Amniotic stem cell (primary cell): ENCODE measurements at places on chromosomes 6 and 20.

DNA sequence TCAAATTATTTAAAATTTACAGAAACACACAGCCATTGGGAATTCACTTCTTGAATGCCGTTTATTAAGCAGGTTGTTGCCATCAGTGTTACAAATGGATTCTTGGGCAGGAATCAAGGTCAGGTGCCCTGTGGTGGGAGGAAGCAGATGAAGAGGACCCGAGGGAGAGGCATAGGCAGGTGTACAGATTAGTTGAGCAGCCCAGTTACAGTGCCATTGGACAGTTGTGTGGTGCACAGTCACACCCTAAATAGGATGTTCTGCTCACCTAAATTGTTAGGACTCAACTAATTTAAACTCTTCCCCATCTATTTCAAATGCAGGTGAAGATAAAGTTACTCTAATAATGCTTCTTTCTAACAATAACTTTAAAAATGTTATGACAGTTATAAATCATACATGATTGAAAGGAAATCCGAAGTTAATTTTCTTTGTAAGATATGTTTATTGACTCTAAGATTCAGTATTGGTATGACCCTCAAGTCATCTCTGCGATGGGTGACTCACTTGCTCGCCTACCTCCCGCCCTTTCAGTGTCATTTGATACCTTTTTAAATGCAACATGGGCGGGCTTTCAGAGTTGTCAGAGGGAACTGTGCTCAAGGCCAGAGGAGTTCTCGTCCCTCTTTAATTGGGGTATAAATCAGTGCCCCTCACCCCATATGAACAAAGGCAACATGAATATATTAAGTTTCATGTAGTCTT, 35.1 kb downstream of the DSE start:
- DNase-seq = peak; percentile 60

DNA sequence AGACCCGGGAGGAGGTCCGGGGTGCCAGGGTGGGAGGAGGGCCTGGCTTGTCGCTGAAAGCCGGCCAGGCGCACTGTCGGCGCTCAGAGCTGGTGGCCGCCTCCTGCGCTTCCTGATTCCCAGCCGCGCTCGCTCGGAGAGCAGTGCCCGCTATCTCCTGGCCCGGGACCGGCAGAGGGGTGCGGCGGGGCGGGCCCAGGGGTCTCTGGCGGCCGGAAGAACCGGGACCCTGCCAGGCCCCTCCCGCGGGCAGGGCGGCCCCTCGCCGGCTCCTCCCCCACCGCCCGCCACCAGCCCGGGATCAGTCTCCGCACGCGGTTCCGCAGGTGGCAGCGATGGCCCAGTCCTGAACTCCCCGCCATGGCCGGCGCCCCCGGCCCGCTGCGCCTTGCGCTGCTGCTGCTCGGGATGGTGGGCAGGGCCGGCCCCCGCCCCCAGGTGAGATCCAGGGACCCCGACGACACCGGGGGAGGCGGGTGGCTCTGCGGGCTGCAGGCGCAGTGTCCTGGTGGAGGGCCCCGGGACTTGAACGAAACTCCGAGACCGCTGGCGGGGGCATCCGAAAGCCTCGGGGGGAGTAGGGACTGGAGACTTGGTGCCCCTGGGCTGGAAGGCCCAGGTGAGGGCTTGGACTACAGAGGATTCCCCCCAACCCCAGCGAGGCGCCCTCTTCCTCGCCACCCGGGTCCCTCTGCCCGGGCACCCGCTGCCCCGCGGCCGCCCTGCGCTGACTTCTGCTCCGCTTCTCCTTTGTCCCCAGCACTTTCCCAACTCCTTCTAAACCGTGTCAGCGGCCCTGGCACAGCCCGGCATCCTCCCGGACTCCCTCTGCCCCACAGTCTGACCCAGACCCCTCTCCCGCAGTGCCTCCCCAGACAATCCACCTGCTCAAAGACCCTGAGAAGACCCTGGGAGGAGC, at the start of gene GLP1R:
GLP1R (plus strand) TSS at position 301 of the 919 bp plus-strand sequence; CDS start at position 361, 60 bp downstream.
- no peak for DNase-seq

DNA sequence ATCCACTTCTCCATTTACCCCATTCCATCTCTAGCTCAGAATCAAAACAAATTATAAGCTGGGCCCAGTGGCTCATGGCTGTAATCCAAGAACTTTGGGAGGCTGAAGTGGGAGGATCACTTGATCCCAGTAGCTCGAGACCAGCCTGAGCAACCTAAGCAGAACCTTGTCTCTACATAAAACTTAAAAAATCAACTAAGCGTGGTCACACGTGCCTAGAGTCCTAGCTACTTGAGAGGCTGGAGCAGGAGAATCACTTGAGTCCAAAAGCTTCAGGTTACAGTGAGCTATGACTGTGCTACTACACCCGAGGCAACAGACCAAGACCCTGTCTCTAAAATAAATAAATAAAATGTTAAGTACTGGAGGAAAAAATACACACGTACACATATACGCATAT, 74.7 kb upstream of the RUNX2 start:
- DNase-seq = no peak

GRCh38 chr6:47865206-47865605, 83.4 kb downstream of the OPN5 start:
- DNase-seq = no peak

DNA sequence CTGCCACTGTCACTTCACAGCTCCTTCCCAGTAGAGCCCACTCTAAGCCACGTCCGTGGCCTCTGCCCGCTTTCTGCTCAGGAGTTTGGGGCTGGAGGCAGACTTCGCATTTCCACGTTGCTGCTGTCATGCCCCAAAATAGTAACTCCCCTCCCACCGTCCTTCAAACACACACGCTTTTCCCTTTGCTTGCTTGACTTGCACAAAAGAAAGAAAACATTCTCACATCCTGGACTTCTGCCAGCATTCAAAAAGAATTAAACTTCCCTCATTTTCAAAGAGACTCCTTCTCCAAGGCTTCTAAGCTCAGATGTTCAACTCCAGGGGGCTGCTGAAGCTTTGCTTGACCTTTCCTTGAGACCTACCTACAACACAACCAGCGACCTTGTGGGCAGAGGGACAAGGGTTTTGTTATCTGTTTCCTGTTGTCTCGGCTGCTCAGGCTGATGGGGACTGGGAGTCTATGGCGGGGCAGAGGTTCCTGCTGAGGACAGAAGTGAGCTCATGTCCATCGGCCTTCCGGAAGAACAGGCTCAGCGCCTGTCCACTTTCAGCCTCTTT, 263.8 kb upstream of the FOXQ1 start:
- DNase-seq = no peak

- DNase-seq = no peak
Measured at GRCh38 chr6:50353603-50354002, 303.9 kb upstream of the DEFB112 start.

- DNase-seq = no peak
Measured at GRCh38 chr6:134585517-134585873, 267.6 kb upstream of the SGK1 start.

- no peak for DNase-seq
Measured at GRCh38 chr6:160742090-160742489, 40.0 kb downstream of the PLG start.

DNA sequence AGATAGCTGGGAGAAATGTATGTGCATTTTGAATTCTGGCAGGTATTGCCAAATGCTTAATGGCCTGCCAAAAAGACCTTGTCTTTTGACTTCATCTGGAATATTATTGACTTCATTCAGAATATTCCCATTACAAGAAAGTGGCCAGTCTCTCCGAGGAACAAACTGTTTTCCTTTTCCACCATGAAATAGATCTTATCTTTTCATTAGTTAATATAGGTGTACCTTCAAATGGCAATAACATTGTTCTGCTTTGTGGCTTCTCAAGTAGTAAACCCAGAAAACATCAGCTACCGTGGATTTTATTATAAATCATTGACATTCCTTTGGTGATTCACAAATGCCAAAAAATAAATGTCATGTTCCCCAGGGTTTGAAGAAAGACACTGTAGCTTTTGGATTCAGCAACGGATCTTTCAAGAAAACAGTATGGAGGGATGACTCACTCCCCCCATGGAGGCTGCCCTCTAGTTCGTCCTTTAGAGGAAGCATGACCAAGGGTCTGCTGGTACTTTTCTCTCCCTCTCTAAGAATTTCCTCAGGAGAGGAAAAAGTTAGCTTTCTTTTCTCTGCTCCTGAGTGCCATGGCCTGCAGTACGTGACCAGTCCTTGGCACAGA, 1.1 kb upstream of the RNF182 start:
- DNase-seq = peak; percentile 20

DNA sequence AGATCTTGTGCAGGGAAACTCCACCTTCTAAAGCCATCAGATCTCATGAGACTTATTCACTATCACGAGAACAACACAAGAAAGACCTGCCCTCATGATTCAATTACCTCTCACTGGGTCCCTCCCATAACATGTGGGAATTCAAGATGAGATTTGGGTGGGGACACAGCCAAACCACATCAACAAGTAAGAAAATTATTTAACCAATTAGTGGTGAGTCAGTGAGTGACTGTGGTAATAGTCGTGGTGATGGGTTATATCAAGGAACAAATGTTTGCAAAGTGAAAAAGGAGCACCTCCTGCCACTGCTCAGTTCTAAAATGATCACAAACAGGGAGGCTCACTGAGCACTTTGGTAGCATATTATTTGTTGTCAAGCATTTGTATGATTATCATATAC, 20.6 kb downstream of the EPM2A start:
- DNase-seq = no peak

- DNase-seq = no peak
Measured at GRCh38 chr6:95321126-95321525, 256.2 kb upstream of the MANEA start.

DNA sequence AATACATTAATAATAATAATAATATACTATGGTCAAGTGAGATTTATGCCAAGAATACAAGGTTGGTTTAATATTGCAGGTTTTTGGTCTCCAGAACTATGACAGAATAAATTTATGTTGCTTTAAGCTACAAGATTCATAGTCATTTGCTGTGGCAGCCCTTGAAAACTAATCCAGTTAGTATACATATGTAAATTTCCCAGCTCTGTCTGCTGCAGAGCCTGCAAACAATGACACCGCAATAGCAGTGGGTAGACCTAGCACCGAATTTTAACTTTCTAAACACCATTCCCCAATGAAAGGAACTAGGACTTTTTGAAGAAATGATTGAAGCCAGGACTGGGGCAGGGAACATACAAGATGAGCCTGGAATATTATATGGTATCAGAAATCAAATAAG, 647.7 kb upstream of the NRSN1 start:
- no peak for DNase-seq
